ENCODE measurements at places on chromosomes 4 and X. TPM values are rescaled to one million over a fixed set of nuclear protein-coding genes. Genes with fewer than 3 reads are reported as not detected.

DNA sequence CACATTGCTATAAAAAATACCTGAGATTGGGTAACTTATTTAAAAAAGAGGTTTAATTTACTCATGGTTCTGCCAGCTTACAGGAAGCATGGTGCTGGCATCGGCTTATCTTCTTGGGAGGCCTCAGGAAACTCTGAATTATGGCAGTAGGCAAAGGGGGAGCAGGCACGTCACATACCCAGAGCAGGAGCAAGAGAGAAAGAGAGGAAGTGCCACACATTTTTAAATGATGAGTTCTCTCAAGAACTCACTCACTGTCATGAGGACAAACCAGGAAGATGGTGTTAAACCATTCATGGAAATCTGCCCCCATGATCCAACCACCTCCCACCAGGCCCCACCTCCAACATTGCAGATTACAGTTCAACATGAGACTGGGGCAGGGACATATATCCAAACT is 10.0 kb upstream of the AFF1 start:
- DNase-seq = no peak

The OPN1MW gene
- polyA plus RNA-seq = not detected

DNA sequence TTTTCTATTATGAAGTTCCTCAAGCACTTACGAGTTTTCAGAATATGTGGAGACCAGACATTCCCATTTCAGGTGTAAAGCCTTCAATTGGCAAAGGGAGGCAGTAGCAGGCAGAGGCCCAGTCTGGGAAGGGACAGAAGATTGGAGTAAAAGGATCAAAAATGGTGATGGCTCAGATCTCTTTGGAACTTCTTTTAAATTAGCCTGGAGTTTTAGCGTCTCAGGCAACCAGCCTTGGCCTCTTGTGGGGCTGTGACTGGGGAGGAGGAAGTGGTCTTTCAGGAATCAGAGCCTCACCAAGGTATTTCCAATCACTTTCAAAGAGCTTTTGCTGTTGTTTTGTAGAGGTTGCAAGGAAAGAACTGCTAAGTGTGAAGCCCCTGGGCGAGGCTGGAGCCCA is 239.1 kb downstream of the FRAS1 start:
- DNase-seq = no peak

The FAM9C gene
- not detected for polyA plus RNA-seq

The CAPN6 gene
- polyA plus RNA-seq = not detected

- DNase-seq = no peak
These were observed 1.6 kb upstream of the HADH start for GRCh38 chr4:107987916-107988762.

DNA sequence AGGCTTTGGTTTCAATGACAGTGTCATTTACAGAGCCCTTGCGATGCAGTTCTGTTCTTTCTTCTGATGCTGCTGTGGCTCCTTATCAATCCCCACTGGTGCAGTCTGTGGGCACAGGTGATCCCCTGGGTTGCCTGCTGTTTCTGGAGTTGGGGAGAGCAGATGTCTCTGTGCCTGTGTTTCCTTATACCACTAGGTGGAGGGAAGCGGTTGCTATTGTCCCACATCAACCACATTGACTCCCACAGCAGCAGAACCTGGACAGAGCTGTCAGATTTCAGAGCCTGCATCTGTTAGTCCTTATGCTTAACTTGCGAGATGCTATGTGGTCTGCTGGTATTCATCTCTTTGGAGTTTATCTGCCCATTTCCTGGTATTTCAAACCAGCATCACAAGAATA is 57.7 kb downstream of the NEIL3 start:
- DNase-seq = no peak

The SETD7 gene
- 0.10 TPM for polyA plus RNA-seq

GRCh38 chrX:5054852-5055251 is 1173.8 kb downstream of the NLGN4X start:
- no peak for DNase-seq

DNA sequence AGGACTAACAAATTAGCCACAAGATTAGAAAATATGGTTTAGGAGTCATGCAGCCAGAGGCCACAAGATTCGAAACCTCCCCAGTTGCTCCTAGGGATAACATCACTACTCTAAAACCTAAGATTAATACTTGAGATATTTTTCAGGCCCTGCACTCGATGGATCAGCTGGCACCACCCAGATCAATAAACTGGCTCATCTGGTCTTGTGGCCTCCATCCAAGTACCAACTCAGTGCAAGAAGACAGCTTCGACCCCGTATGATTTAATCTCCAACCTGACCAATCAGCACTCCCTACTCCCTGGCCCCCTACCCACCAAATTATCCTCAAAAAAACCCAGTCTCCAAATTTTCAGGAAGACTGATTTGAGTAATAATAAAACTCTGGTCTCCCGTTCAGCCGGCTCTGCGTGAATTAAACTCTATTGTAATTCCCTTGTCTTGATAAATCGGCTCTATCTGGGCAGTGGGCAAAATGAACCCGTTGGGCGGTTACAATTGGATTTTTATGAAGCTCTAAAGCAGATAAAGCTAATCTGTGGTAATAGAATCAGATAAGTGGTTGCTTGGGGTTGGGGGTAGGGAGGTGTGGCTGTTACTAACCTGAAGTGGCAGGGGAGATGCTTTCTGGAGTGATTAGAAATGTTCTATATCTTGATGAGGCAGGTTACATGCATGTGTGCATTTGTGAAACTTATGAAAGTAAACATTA is 91.8 kb upstream of the ATXN3L start:
- no peak for DNase-seq

- no peak for DNase-seq
These were observed 276.4 kb upstream of the BOD1L1 start for GRCh38 chr4:13903901-13904300.

- DNase-seq = no peak
These were observed 169.7 kb downstream of the PALLD start for GRCh38 chr4:168666531-168666930.

The SLIT2 gene
- not detected for polyA plus RNA-seq

DNA sequence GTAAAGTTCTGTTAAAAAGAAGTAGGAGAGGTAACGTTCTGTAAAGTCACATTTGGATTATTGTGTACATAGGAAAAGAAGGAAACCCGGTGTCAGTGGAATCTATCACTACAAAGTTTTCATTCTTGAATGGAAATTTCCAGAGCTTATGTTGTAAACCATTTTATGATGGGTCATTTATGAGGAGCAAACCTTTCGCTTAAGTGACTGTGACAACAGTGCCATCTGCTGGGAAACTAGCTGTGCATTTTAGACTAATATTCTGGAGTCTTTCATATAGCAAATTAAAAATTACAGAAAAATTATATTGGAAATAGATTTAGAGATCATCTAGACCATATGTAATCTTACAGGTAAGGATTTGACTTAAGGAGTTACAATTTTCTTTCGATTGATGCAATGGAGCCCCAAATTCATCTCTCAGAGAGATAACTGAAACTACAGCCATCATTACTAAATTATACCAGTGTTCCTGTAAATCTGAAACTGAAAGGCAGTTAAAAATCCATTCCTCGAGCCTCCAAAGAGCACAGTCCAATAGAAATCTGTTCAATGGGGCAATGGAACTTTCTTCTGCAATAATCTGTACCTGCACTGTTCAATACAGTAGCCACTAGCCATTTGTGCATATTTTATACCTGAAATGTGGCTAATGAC is 26.9 kb downstream of the ASB9 start:
- DNase-seq = peak; percentile 14

Data from immature natural killer cell (primary cell).